Natural killer cell treated with Interleukin-12 subunit alpha and Interleukin-12 subunit beta and Interleukin-15 and Interleukin-18, amount 100 ng/mL, for 72 hours (primary cell): ENCODE measurements at places on chromosomes 5 and 9. TPM values are rescaled to one million over a fixed set of nuclear protein-coding genes. Genes with fewer than 3 reads are reported as not detected.

Gene NR2F1-AS1
- total RNA-seq: not detected

Gene SLC6A18
- total RNA-seq: not detected

Gene CATSPER3
- 0.52 TPM for total RNA-seq

Gene ZBTB34
- total RNA-seq: 7.6 TPM

GRCh38 chr5:38162625-38163024 is 95.7 kb upstream of the EGFLAM start:
- no peak overlapping the region for H3K27ac ChIP-seq
- H3K4me3 ChIP-seq: no peak overlapping the region
- peaks cover 11% of the 10 kb centered on the region for H3K27me3 ChIP-seq
- no peaks in the 10 kb centered on the region for H3K4me1 ChIP-seq
- DNase-seq: no peak

GRCh38 chr5:23084815-23085214 is 231.7 kb upstream of the CDH12 start:
- no peaks in the 10 kb centered on the region for H3K4me1 ChIP-seq
- no peak overlapping the region for H3K4me3 ChIP-seq
- no peaks in the 10 kb centered on the region for H3K27me3 ChIP-seq
- H3K27ac ChIP-seq: no peak overlapping the region

- peak overlapping the region; percentile 86 for H3K27ac ChIP-seq
- H3K4me1 ChIP-seq: peaks cover 33% of the 10 kb centered on the region
- H3K27me3 ChIP-seq: no peaks in the 10 kb centered on the region
- H3K36me3 ChIP-seq: peaks cover 7% of the 10 kb centered on the region
- no peak for DNase-seq
- peak overlapping the region; percentile 82 for H3K4me3 ChIP-seq
Observed at GRCh38 chr5:54611290-54611951, 93.9 kb downstream of the SNX18 start.
